ENCODE measurements at places on chromosomes 1 and 21.

DNA sequence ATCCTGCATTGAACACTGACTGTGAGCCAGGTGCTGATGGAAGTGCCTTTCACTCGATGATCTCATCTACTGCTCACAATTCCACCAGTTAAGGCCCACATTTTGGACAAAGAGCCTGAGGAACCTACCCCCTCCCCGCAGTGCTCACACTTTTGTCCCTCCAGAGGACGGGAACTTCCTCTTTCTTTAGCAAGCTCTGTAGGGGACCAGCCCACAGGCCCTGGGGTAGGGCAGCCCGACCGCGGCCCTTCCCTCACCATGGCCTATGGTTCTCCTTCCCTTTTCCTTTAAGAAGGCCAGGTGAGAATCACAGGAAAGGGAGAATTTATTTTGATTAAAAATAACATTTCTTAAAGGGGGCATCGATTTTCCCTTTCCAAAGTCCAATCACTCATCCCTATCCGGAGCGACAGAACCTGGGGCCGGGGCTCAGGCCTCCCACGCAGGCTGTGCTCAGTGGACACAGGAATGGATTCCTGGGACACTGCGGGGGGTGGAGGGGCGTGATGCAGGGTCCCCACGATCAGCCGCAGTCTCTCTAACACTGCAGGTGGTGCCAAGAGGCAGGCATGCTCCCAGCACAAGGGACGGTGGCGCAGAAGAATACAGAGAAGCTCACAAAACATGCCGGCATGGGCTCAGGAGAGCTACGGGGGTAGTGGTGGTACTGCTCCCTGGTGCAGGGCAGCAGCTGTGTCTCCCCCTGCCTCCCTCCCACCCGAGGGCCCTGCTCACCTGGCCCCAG is 8.9 kb upstream of the KCNE1 start:
- no peak for DNase-seq

DNA sequence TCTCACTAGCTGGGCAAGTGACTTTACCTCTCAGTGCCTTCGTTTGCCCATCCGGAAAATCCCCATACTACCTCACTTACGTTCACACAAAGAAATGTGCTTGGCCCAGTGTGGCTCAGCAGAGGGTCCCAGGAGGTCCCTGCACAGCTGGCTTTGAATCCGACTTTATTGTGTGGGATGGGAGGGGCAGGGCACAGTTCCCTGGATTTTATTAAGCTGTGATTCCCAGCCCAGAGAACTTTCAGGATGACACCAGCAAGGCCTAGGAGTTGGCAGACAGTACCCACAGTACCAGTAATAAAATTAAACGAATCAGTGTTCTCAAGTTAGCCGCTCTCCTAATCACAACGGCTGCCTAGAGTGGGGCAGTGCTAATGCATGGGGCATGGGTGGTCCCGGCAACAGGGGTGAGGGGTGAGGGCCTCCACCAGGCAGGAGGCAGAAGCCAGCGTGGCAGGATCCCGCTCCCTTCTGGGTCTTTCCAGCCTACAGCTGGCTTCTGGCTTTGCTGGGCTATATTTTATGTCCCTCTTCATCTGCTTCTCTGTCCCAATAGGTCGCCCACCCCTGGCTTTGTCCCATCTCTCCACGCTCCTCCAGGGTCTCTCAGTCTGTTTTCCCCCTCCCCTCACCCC is 74.9 kb downstream of the VWA5B1 start:
- no peak for DNase-seq

- no peak for DNase-seq
These were observed 15.8 kb upstream of the TSHB start for GRCh38 chr1:115013792-115014191.

DNA sequence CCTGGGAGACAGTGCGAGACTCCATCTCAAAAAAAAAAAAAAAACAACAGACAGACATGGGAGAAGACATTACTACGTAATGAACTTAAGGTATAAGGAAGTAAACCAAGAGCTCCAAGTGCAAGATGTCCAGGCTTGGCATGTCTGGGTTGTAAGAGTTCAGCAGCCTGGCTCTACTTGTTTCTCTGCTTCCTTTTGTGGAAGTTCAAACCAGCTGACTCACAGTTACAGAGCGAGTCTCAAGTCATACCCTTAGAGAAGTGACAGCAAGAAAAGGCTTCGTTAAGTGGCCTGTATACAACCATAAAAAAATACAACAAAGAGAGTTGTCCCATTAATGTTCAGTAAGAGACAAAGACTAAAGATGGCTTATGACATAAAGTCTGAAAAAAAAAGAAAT is 1.3 kb downstream of the RIT1 start:
- peak; percentile 11 for DNase-seq

- no peak for DNase-seq
These were observed 1037.2 kb downstream of the ADGRL2 start for GRCh38 chr1:82837766-82838465.

Data from activated naive CD4-positive, alpha-beta T cell treated with anti-CD3 and anti-CD28 coated beads for 36 hours (primary cell).